NCI-H226 (cell line): ENCODE measurements at places on chromosomes 2 and 18.

GRCh38 chr2:199955007-199955338 is 318 bp downstream of the TYW5 start:
- DNase-seq = no peak

- no peak for DNase-seq
These were observed 9.2 kb upstream of the LRPPRC start for GRCh38 chr2:44004735-44005602.

GRCh38 chr2:168346725-168347477 is 99.5 kb upstream of the STK39 start:
- DNase-seq = peak; percentile 29

GRCh38 chr18:49967636-49968313 is 154.4 kb upstream of the ACAA2 start:
- DNase-seq = no peak
